Stimulated activated CD8-positive, alpha-beta memory T cell treated with anti-CD3 and anti-CD28 coated beads, Interleukin-15, amount 100 ng/mL, for 4 hours (primary cell): ENCODE measurements at places on chromosomes 7 and 10.

GRCh38 chr7:66952343-66953043 is 31.5 kb downstream of the TMEM248 start:
- no peak for DNase-seq

DNA sequence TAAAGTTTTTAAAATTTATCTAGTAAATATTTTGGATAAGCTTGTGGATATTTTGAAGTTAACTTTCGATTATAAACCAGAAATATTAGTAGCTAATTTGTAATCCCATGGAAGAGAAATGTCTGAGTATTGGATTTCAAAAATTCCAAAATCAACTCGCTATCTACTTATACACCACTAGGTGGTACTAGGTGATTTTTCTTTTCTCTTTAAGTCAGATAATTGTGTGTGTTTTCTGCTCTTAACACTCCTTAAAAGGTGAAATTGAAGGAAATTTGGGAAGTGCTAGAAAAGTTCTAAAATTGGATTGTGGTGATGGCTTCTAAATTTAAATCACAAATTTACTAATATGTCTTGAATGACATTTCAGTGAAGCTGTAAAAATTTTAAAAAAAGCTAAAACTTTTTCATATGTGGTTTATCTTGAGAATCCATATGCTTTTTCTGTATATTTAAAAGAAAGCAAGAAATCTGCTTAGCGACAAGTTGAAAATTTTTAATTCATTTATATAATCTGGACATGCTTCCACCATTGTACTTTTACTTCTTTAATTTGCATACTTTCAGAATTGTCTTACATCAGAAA is 90.2 kb downstream of the IPMK start:
- DNase-seq = no peak

- DNase-seq = no peak
These were observed 179.7 kb downstream of the ANK3 start for GRCh38 chr10:60209874-60210570.

DNA sequence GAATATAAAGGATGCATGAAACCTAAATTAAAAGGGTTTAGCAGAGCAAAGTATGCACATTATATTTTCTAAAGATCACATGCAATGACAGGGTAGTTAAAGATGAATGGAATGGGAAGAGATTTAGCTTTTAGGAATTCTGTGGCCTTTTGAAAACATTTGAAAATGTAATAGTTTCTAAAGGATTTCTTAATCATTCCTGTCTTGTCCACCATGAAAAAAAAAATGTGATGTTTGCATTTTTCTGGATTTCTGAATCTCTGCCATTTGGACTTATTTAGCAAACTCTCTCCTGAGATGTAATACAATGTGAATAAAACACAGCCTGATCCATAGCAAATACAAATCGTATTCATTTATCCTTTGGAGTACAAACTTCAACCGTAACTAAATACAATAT is 126.6 kb upstream of the RAB11FIP2 start:
- no peak for DNase-seq

- DNase-seq = no peak
These were observed 187.4 kb downstream of the PHTF2 start for GRCh38 chr7:77985974-77986339.

DNA sequence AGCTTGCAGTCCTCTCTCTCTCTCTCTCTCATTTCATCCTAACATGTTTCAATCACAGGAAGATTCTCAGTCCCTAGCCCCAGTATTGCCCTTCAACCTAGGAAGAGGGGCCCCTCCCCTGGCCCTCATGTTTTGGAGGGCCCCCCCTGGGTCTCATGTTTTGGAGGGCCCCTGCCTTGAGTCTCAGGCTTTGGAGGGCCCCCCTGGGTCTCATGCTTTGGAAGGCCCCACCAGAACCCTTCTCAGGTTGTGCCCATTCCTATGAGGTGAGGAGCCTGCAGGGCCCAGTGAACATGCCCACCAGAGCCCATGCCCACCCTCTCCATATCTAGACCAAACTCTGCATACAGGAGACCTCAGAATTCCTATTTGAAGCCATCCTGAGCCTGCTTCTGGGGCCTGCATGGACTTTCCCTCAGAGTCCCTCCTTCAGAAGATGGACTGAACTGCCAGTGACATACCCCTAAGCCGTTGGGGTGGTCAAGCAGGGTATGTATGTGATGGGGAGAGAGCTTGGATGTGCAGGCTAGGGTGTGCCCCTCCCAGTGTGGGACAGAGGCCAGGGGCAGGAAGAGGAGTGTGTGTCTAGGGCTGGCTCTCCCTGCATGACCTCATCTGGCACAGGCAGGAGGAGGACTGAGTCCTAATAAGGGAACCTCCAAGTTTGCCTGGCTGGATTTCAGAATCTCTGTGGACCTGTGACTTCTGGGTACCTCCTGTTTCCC is 8.1 kb upstream of the VDAC2 start:
- no peak for DNase-seq

DNA sequence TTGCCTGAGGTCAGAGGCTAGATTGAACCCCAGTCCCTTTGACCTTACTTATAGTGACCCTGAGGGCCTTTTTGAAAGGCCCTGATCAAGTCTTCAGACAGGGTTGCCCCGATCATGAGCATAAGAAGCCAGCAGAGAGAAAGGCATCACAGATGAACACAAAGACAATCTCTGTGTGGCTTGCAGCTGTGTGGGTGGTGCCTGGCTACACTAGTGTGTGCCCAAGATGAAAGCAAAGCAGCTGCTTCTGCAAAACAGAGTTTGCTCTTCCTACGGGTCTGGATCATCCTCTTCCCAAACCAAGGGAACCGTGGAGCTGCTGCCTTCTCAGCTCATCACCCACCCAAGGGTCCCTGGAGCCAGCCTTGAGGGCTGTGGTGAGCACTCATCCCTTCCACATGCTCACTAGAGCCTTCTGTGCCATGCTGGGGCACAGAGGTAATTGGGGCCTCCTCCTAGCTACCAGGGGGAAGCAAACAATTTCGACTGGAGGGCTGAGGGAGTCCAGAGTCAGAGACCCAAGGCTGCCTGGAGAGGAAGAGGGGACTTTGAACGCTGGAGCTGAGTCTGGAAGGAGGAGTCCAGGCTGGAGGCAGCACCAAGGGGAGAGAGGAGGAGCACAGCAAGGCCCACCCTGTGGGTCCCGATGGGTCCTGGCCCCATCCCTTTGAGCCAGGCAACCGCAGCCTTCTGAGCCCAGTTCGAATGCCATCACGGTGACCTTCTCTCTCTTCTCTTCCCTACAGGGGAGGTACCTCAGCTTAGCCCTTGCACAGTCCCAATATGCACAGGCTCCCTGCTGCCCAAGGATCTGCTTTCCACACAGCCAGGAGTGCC is 42.3 kb downstream of the ANTXRL start:
- DNase-seq = no peak

- DNase-seq = no peak
These were observed 59.1 kb upstream of the ZNF32 start for GRCh38 chr10:43707770-43708169.

GRCh38 chr10:101403161-101403560 is 49.2 kb downstream of the BTRC start:
- no peak for DNase-seq

GRCh38 chr10:107071301-107071700 is 93.2 kb downstream of the SORCS1 start:
- DNase-seq = no peak

DNA sequence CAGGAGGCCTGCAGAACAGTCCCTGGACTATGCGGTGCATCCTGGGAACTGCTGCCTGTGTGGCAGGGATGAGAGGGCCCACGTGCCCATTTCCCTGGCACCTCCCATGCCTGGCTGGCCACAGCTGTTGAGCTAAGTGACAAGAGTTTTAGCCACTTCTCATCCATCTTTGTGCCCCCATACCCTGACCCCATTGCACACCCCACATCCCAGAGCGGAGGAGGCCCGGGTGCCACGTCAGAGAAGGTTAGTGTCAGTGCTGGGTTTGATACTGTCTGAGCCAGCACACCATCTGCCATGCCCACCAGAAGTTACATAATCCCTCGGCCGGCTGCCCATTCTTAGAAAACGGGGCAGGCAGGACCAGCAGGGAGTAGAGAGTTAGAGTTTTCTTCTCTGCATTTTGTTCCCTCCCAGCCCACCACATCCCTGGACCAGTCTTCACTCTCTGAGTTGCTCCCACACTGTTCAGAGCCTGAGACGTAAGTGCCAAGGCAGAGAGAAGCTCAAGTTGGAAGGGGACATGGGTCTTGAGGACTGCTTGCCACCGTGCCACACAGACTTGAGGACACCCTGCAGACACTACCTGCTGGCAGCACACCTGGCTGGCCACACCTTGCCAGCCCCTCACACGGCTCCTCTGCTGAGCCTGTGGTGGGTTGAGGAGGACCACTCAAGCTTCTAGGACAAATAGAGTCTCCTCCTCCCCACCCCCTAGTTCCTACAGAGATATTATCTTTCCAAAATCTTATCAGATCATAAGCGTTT is 13.1 kb downstream of the UNC5B start:
- DNase-seq = no peak

DNA sequence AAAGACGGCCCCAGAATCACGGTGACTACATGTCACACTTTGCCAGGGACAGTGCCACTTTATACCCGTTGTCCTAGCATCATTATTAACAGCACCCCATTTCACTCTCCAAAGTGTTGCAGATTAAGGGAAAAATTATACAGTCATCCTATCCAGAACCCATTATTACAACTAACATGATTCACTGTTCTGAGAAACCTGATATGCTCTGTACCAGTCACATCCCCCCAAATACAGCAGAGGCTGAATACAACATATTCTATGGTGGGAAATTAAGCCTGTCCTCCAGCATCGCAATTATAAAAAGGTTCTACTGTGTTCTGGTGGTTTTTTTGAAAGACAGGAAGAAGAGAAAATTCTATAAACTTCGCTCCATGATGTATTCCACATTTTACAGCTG is 162.1 kb downstream of the JAZF1 start:
- no peak for DNase-seq

DNA sequence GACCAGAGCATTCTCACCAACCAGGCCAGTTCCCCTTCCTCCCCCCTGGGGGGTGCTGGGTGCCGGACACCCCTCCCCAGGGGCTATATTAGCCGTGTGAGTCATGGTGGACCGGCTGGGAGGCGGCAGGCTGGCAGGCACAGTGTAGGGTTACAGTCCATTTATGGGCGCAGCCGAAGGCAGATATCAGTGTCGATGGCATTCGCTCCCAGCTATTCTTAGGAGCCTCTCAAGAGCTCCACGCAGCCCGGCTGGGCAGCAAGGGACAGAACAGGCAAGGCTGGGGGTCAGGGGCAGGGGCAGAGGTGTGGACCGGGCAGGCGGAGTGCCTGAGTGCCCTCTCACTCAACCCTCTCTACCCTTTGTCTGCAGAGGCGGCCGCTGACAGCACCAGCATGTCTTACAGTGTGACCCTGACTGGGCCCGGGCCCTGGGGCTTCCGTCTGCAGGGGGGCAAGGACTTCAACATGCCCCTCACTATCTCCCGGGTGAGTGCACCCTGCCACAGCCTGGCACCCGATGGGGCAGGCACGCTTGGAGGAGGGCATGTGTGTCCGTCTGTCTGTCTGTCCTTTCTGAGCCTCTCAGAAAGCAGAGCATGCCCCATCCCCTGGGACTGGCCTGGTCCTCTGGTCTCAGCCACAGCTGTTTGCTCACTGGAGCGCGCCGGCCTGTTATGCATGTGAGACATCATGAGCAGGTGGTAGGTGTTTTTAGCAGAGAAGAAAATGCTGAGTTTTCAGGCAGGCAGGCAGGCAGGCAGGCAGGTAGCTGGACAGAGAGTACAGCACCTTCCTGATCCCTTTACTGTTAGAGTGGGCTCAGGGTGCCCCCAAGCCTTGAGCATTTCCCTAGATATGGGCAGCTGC is at the start of gene LDB3:
LDB3 (plus strand) TSS at position 215 of the 869 bp plus-strand sequence; CDS start at position 396, 181 bp downstream.
- DNase-seq = no peak

GRCh38 chr10:69451784-69452251 is 553 bp downstream of the TSPAN15 start:
- DNase-seq = no peak

GRCh38 chr10:72030762-72031543 is 57.4 kb downstream of the SPOCK2 start:
- DNase-seq = no peak

DNA sequence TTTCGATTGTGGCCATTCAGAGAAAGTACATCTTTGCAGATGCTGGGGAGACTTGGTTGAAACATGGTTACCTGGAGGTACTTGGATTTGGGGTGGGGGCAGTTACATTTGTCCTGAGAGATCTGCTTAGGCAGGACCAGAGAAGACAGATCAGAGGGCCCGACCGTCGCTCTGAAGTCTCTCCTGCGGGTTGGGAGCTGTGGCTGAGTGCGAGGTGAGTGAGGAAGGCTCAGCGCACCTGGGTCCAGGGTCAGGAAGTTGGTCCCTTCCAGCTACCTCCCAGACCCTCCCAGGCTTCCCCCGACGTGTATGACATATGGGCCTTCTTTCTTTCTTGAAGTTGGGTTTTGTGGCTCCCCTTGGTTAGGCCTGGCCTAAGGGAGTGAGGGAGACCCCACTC is 56.3 kb downstream of the LHPP start:
- no peak for DNase-seq

- no peak for DNase-seq
These were observed 61.2 kb upstream of the VIPR2 start for GRCh38 chr7:159205833-159206232.

- DNase-seq = no peak
These were observed 297.3 kb upstream of the COBL start for GRCh38 chr7:51613911-51614357.

DNA sequence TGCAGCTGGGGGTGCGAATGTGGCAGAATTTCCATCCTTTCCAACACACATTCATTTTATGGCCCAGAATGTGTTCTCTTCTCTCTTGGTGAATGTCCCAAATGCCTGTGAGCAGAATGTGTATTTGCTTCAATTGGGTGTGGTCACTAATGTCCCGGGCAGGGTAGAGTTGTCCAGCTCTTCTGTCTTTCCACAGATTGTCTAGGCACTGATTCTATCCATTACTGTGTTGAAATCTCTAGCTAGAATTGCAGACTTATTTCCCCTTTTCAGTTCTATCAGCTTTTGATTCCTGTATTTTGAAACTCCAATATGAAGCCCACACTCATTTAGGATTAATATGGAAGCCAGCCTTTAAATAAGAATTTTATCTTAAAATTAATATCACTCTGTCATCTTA is 14.0 kb upstream of the AKR1E2 start:
- no peak for DNase-seq

DNA sequence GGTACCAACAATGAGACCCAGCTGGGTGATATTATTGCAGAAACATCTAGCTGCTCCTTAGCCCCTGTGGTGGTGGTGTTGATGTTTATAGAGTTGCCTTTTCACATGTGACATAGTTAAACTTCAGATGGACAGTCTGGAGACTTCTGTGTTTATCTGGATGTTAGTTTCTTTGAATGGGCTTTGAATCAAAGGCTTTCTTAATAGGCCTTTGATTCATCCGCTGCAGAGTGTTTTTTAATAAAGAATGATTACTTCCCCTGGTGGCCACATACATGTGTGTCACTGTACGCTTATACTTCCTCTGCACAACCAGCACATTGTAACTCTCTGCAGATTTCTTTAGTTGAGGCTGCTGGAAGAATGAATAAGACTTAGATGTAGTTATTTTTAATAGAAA is 221.0 kb downstream of the DYNC1I1 start:
- DNase-seq = no peak

GRCh38 chr7:69942573-69942972 is 344.3 kb downstream of the AUTS2 start:
- DNase-seq = no peak

- DNase-seq = no peak
These were observed 68.0 kb downstream of the CXCL12 start for GRCh38 chr10:44316922-44317215.

DNA sequence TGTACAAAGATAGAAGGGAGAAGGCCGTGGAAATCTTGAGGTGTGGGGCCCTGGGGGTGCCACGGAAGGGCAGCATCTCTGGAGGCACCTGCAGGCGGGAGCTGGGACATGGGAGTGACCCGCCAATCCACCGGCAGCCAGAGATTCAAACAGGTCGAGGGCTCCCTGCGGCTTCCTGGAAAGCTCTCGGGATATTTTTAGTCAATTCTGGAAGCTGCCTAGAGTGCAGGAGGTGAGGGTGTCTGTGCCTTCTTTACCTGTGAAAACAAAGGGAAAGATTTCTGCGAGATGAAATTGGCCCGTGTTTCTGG is 16.6 kb downstream of the MNX1 start:
- DNase-seq = no peak
